ENCODE measurements at places on chromosomes 3 and 15.

DNA sequence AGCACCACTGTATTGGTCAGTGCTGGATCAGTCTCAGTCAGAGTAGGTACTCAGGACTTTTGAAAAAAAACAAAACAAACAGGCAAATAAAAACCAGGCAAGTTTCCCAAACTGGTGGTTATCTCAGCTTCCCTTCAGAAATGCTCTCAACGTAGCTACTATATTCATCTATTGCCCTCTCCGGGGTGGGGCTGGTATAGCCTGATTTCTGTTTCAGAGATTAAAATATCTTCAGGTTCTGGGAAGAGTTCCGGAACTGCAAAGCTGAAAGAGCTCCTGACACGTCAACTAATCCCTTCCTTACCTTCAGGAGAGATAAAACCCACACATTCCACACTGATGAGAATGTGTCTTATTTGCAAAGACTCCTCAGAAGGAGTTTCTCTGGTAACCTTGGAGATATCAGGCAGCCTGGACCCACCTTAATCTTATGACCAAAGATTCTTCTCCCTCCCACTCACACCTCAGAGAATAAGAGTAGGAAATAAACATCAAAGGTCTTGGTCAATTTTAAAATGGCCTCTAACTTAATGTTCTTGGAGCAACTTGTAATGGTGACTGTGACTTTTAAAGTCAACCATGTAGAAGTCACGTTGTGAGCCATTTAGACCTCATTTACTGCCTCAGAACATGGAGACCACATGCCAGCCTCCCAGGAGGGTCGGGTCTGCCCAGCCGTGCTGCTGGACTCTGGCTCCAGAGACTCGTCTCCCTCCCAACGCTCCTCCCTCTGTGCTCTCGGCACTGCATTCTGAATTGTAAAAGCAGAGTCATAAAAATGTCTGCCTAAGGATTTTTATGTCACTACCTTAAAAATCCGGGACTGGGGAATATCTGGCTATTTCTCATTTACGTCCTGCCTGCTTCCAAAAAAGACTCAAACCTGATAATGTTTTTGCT, 53.8 kb downstream of the CDCP1 start:
- no peak for DNase-seq

GRCh38 chr3:181859518-181859917, 147.8 kb downstream of the SOX2 start:
- DNase-seq = no peak

DNA sequence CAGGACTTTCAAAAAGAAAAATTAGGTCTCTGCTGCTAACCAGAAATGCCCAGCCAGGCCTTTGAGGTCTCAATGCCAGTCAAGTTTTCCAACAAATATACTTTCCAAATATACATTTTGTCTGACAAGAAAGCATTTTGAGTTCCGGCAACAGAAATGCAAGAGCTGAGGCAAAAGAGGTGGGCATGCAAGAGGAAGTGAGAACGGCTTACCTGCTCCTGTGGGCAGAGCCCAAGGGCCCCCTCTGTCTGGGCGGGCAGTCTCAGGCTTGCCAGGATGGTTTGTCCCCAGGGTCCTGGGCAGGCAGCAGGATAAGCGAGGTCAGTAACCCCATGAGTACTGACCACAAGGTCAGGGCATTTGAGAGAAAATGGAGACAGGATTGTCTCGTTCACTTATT, 136.1 kb upstream of the TOPAZ1 start:
- DNase-seq = no peak

DNA sequence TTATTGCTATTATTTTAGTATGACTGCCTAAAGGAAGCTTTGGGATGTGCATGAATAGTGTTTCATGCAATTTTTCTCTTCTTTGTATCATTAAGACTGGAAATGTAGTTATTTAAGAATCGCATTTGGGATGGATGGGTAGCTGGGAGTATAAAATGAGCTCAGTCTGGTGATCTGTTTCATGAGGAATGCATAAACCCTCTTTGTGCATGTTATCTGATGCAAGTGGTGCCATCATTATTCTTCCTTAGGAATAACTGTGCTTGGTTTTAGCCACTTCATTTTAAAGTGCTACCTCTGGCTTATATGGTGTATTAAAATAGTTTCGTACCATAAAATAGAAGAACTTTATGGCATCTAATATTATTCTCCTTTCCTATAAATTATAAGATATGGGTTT, 535.6 kb downstream of the GRM7 start:
- DNase-seq = no peak

DNA sequence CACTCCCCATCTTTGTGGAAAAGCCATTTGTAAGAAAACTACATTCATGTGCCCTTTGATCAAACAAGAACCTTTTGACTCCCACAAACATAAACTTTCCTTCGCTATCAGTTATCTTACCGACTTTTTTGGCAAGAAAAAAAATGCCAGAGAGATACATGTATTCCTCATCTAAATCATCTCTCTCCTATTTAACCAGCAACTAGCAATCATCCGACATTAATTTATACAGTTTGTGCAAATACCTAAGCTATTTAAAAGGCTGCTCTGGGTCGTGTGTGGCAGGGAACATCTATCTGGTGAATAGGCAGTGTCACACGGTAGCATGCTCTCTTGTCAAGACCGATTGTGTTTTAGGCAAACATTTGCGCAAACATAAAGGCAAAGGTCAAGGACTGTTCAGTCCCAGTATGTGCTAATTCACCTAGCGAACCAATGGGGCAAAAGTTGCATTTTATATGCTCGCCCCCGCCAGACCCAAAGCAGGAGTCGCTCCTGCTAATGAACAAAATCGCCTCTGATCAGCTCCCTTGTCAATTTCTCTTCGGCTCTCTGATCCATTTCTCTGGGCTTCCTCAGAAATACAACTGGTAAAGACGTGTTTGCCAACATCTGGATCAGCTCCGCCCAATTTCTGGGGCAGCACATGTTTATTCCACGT, 37.7 kb downstream of the ZIC4 start:
- no peak for DNase-seq

DNA sequence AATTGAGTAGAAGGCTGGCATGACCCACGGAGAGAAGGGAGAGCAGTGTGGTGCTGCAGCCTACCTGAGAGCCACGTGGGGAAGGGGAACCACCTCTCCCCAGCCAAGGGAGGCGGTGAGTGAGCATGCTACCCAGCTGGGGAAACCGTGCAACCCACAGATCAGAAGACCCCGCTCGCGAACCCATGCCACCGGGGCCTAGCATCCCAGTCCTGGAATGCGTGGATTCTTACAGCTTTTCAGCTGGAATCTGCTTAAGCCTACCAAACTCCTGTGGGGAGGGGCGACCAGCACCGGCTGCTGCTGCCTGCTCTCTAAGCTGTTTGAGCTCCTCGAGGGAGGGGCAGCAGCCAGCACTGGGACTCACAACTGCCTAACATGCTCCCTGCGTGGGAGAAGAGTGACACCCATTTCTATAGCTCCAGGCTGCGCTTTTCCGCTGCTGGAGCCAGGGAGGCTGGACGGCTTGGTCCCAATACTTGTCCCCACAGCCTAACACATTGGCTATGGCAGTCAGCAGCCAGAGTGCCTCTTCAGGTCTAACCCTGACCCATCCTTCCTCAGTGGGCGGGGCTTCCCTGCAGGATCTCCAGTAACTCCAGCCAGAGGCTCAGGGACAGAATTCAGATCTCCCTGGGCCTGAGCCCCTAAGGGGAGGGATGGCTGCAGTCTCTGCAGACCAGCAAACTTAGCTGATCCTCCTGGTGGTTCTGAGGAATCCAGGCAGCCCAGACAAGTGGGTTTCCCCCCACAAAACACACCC, 20.0 kb upstream of the TEX55 start:
- DNase-seq = no peak

GRCh38 chr3:73550032-73550431, 74.7 kb downstream of the PDZRN3 start:
- DNase-seq = no peak

GRCh38 chr3:115658032-115658336, 34.7 kb downstream of the GAP43 start:
- no peak for DNase-seq

DNA sequence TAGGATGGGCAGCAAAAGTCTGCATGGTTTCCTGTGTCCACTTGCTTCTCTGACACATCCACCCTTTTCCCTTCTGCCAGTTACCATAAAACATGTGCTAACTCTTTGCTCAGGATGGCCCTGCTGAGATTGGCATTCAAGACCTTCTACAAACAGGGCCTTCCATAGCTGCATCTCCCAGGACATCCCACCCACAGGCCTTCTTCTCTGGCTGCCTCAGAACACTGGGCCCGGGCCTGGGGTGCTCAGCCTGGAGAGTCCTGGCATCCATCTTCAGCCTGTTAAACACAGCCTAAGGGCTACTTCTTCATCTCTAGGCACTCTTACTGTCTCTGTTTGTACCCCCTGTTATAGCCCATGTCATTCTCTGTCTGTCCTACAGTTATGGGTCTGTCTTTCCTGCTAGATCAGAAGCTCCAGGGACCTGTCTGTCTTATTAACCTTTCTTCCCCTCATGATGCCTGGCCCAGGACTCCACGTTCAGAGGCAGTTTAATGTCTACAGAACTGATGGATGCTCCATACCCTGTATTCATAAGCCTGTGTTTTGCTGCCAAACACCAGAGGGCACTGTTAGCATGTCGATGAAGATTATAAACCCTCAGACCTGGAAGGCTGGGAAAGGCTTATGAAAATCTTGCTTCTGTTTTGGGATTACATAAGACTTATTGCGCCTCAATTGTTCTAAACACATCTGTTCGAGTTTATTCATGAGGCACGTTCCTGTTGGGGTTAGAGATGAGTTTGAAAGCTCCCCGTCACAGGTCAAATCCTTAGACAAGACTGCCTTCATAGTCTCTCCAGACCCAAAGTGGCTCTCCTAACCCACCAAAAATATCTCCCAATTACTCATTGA, 16.5 kb downstream of the SEMA3G start:
- DNase-seq = peak; percentile 56

DNA sequence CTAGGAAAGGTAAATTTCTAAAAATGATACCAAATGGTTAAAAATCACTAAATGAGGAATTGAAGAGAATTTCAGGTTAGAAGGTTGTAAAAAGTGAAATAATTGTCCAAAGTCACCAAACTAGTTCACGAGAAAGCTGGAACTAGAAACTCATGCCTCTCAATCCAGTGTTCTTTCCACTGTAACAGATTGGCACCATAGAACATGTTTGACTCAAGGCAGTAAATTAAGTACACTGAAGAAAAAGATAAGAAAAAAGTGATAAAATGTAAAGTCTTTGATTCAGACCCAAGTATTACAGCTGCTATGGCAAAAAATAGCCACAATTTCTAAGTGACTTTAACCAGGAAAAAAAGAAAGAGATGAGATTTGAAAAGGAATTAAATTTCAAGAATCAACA, 26.5 kb downstream of the ZBTB20 start:
- no peak for DNase-seq

DNA sequence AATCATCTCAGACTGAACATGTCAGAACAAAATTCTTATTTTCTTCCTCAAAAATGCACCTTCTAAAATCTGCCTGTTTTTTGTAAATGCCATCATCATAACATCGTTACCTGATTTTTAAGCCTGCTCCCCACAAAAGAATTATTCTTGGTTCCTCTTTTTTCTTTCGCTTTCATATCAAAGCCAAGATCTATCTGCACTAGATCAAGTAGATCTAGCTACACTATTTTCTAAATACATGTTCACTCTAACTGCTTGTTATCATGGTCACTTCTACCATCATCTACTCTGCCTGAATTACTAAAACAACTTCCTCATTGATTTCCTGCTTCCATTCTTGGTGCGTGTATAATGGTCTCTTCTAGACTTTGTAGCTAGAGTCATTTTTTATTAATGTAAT, 217.7 kb downstream of the ARPP21 start:
- no peak for DNase-seq

- no peak for DNase-seq
These were observed 357.4 kb downstream of the GAP43 start for GRCh38 chr3:115980709-115981108.

DNA sequence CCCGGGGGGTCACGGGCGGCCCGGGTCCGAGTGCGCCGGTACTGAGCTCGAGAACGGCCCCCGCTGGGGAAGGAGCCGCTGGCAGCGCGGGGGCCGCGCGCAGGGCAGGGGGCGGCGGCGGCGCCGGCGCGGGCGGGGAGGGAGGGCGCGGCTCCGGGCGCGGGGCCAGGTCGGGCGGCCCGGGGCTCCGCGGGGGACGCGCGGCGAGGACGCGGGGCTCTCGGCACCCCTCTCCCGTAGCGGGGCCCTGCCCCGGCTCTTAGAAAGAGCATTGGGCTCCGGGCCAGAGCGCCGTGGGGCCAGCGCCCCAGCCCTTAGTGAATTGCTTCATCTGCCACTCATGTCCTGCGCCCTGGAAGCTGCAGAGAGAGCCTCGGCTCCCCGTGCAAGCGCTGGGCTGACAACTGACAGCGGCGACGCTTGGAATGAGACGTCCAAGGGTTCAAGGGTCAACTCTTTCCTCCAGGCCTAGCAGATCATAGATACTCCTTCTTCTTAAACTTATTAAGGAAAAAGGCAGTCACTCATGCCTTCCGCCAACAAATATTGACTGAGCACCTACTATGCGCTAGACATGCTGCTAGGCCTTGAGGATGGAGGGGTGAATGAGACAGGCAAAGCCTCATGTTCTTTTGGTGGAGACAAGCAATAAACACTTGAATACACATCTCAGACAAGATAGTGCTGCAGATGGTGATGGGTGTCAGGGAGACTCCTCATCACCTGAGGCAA, 140.8 kb downstream of the SMAD6 start:
- no peak for DNase-seq

DNA sequence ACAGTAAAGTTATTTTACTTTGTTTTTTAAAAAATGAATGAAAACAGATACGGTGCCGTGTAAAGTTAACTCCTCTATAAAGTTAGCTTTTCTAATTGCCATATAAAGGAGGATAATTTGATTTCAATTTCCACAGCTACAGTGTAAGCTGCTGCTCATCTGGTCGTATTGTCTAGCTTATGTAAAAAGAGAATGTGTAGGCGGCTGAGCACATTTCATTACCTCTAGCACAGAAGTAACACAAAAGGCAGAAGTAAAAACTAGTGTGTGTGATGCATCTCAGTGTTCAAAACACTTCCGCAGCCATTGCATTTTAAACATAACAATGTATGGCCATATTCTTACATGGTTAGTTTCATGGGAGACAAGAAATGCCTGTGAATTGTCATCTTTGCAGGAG, 105.0 kb upstream of the P2RY1 start:
- no peak for DNase-seq

- DNase-seq = no peak
These were observed 322.8 kb downstream of the ZNF621 start for GRCh38 chr3:40847551-40847992.

DNA sequence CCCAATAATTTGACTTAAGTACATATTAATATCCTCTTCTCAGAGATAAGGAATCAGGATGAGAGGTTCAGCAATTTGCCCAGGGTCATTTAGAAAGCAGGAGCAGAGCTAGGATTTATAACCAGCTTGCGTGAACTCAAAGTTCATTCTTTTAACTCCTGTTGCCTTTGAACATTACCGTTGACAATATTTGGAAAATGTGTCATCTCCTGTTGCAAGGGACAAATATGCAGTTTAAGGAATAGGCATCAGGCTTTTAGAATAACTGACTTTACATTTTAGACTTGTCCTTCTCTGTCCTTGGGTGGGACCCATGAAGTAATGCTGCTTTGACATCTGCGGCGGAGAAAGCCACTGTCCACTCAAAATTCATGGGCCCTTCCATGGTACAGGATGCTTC, 252.2 kb upstream of the RGMA start:
- DNase-seq = no peak

Measured in activated CD4-positive, alpha-beta T cell treated with anti-CD3 and anti-CD28 coated beads, Interleukin-2, Interleukin-4, amounts not matched to agents 100 ng/mL and 50 ng/mL, durations not matched to agents 16 hours and 8 hours (primary cell).